Right hindlimb (tissue), 1 donor: ENCODE measurements at places on chromosomes 1 and 21.

GRCh38 chr1:113205980-113206766 lies 133.2 kb downstream of the LRIG2 start:
- DNase-seq, result no peak

GRCh38 chr1:8355439-8356255 lies 37.7 kb downstream of the SLC45A1 start:
- DNase-seq, result no peak

GRCh38 chr1:212970085-212970484 lies 19.7 kb downstream of the VASH2 start:
- no peak for DNase-seq

GRCh38 chr1:167532375-167532774 lies 14.0 kb upstream of the CD247 start:
- DNase-seq, result no peak

- no peak for DNase-seq
These were observed 162.8 kb downstream of the HUNK start for GRCh38 chr21:32035617-32036016.

GRCh38 chr1:116529199-116529631 lies 41.6 kb downstream of the CD58 start:
- no peak for DNase-seq

GRCh38 chr1:2091611-2092604 lies 41.7 kb downstream of the PRKCZ start:
- no peak for DNase-seq

- no peak for DNase-seq
These were observed 2.6 kb downstream of the PUM1 start for GRCh38 chr1:31062867-31063380.

DNA sequence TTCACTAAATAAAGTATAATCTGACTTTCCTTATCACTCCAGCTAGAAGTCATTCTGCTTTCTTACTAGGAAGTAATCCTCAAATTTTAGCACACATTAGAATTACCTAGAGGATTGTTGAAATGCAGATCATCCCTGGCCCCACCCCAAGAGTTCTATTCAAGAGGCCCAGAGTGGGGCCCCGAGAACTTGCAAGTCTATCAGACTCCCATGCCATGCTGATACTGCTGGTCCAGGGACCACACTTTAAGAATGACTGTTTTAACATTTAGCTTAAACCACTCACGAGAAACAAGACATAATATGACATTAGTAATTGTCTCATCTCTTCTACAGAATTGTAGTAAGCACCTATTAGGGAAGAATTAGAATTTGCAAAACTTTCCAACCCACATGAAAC lies 7.7 kb upstream of the SYNJ1 start:
- DNase-seq, result no peak

- DNase-seq, result no peak
These were observed 18.4 kb upstream of the UQCRHL start for GRCh38 chr1:15825800-15826199.

DNA sequence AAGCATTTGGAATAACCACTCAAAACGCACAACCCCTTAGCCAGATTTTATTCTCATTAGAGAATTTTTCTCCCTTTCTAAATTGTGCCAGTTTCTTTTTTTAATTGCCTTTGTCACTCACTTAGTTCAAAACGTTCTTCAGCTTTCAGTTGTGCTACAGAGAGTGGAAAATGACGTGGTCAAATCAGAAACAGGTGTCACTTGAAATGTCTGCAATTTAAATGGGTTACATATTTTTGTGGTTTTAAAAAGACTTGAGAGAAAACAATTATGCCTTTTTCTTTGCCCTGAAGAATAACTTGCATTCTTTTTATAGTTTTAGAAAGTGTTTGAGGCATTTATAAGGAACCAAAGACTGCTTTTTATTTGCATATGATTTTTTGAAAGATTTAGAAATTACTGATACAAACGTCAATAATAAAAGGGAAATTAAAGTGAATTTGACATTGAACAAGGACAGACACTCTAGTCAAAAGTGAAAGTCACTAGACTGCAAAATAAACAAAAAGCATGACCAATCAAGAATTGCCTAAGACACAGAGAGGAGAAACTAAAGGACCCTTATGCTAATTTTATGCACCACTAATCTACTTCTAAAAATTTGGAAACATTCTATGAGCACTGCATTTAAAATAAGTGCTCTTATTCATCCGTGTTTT lies 191.0 kb downstream of the TPR start:
- DNase-seq, result no peak

GRCh38 chr1:200211157-200211556 lies 183.6 kb downstream of the NR5A2 start:
- no peak for DNase-seq

DNA sequence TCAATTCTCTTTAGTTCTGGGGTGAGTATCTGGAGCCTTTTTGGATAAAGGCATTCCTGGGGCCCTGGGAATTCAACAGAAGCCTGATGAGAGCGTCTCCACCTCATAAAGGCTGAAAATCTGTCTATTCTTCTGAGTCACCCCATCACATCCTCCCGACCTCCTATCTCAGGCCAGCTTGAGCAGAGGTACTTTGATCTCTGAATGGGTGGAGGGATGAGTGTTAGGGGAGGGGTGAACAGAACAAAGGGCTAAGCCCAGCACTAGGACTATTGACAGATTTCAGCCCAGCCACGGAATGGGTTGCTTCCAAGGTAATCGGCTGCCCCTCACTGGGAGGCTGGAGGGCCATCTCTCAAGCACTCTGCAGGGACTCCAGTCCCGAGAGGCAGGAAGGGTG lies 2.5 kb upstream of the MYBPH start:
- no peak for DNase-seq

- DNase-seq, result peak; percentile 24
These were observed 2.9 kb downstream of the GFI1 start for GRCh38 chr1:92483610-92484471.

DNA sequence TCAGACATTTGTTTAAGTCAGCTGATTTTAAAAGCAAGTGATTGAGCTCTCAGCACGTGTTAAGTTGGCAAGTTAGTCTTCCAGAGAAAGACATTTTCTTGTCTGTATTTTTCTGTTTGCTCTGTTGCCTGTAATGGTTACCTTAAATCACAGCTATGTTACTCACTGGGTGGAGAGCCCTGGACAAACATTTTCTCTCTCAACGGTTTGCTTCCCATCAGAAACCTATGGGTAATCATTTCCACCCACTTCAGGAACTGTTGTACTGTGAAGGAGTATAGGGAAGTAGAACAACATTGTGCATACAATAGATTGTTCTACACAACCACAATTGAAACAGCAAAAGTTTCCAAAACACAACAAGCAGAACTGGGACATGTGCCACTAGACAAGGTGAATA lies 113.9 kb upstream of the DPT start:
- DNase-seq, result no peak

DNA sequence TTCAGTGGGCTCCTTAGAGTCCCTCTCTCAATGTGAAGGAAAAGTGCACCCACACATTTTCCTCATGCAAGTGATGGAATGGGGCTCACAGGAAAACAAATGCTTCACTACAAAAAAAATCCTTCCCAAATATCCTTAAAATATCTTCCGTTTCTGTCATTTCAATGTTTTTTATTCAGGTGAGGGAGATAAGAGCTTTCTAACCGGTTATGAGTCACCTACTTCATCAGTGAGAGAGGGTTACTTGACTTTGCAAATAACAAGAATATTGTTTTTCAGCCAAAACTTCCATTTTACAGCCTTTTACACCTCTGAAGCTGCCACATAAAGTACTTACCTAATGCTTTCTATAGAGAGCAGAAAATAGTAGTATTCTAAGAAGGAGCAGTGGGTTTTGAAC lies 98.3 kb upstream of the CD55 start:
- DNase-seq, result no peak

GRCh38 chr1:160454371-160455152 lies 54.2 kb downstream of the VANGL2 start:
- no peak for DNase-seq

- no peak for DNase-seq
These were observed 117.6 kb downstream of the WDR3 start for GRCh38 chr1:118047006-118047649.

- DNase-seq, result peak; percentile 47
These were observed 167.7 kb upstream of the CSF3R start for GRCh38 chr1:36650200-36651065.

DNA sequence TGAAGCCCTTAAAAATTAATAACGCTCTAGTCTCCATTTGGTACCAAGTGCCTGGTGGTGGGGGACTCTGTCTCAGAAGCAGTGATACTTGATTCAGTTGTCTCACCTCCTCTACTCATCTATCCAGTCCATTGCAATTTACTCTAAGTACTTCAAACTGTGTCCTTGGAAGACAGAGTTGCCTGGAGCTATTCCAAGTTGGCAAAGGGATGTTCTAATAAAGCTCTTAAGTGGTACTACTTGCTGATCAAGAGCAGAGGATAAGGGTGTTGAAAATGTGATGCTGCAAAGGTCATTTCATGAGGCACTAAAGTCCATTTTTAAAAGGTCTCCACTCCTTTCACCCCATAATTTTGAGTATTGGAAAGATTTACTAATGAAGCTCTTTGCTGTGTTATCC lies 142.2 kb downstream of the NFIA start:
- DNase-seq, result no peak

GRCh38 chr1:22031214-22031962 lies 21.1 kb upstream of the CDC42 start:
- no peak for DNase-seq

GRCh38 chr1:66925558-66925910 lies 744 bp downstream of the MIER1 start:
- DNase-seq, result no peak

DNA sequence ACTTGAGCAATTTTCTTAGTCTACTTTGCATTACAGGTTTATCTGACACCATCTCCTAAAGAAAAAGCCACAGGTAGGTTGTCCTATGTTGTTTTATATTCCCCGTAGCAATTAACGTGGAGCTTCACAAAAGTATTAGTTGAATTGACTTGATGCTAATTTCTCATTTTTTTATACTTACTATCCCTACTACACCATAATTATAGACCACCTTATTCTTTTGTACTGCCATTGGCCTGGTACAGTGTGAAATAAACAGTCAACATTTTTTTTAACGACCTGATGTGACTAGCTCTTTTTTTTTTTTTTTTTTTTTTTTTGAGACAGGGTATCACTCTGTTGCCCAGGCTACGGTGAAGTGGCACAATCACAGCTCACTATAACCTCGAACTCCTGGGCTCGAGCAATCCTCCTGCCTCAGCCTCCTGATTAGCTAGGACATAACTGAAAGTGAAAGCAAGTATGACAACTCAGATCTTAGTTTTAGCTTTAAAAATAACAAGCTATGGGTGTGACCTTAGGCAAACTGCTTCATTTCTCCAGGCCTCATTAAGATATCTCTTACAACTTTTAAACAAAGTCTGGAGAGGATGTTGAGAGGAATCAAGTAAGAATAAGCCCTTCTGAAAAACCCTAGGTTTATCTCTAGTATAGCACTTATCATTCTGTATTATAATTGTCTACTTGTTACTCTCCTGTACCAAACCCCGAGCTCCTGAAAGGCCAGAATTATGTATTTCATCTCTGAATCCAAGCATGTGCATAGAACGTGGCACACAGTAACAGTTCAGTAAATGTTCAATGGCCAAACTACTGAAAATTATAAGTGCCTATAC lies 49.5 kb downstream of the LUZP1 start:
- no peak for DNase-seq

DNA sequence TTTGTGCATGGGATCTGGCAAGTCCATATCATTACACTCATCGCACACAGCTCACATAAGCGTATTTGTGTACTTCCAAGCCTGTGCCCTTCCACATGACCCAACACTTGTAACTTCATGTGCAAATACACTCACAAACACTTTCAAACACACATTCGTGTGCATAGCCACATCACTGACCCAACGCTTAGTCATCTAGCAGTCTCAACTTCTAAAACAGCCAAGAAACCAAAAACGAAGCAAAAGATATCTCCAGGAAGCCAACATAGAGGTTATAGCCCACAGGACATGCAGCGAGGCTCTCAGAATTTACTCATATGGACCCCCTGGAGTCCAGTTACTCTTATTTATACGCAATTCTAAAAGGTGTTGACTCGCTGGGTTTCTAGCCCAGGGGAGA lies 10.9 kb upstream of the GOLT1A start:
- no peak for DNase-seq

DNA sequence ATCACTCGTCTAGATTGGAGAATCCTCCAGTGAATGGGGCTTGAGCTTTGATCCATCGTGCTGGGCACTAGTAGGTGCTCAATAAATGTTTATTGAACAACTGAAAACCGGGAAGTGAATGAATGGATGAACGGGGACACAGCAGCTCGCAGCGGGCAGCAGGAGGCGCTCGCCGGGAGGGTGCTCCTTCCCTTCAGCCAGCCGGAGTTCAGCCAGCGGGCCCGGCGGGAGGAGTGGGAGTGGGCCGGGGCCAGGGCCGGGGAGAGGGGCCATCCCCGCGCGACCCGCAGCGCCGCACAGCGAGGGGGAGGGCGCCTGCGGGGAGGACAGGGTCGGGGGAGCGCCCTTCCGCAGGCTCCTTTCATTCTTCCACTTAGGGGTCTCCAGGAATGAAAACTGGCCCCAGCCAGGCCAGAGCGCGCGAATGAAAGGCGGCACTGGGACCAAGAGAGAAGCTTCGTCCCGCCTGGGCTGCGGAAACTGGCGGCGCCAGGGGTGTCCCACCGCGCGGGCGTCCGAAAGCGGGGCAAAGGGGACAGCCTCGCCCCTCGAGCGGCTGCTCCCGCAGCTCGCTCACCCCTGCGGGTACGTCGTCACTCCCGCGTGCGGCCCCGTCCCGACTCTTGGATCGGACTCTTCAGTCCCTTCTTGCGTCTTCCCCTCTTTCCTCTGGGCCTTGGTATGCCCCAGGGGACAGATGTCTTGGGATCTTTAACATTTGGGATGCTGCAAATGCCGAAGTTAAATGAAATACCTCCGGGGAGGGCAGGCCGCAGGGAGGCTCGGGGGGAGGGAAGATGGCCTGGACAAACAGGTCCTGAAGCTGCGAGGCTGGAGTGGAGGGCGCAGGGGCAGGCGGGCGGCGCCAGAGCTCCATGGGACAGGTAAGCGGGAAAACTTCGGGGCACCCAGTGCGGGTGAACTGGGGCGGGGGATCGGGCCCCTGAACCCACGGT lies 3.6 kb upstream of the INAVA start:
- DNase-seq, result peak; percentile 60

DNA sequence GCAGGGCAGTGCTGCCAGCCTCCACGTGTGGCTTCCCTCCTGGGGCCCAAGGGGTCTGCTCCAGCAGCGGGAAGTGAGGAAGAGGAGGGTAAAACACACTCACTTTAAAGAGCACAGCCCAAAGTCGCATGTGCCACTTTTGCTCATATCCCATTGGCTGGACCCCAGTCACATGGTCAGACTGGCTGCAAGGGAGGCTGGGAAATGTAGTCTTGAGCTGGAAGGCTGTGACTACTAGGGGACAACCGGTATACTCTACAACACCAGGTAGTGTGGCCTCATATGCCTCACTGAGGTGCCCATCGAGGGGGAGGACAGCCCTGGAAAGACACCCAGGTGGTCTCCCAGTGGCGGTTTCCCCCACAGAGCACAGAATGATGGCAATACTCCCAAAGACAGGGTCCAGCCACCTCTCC lies 45.2 kb downstream of the CAMK2N1 start:
- peak; percentile 23 for DNase-seq

GRCh38 chr1:1080122-1080757 lies 6.1 kb upstream of the RNF223 start:
- DNase-seq, result peak; percentile 86
